ENCODE measurements at places on chromosomes 2 and 18.

DNA sequence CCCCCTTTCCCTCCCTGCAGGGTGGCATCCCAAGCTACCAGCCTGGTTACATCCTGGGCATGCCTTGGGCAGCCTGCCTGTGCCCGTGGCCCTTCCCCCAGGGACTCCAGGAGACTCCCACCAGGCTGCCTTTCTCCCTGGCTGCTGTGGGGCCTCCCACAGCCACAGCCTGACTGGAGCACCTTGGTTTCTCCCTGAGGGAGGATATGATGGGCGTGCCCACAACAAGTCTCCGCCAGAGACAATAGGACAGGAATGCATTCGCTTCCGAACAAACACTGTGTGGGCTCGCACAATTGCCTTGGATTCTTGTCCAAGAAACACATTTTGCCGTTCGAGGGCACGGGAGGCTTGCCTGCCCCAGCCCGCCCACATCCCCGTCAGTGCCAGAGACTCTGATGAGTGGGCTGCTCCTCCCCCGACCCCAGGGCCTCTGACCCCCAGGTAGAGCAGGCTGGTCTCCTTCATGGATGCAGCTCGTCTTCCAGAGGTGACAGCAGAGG, 102.1 kb downstream of the SMAD7 start:
- no peak for DNase-seq

DNA sequence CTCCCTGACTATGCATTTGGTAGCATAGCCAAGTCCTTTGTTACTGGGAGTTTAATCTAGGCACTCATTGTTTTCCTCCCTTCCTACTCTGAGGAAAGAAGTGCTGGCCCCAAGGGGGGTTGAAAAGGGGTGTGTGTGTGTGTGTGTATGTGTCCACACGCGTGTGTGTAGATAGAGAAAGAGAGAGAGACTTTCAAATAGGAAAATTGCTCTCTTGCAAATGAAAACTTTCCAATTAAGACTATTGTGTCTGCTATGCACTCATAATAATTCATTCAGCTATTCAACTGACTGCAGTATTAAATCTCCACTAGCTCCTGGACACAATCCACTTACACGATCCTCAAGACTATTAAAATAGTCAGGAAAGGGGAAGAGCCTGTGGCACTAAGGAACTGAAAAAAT, 92.9 kb upstream of the CSRNP3 start:
- no peak for DNase-seq

- DNase-seq, result no peak
Observed at GRCh38 chr2:12196495-12196894, 450.1 kb downstream of the LPIN1 start.

- DNase-seq, result no peak
Observed at GRCh38 chr2:233210843-233211547, 40.5 kb upstream of the ATG16L1 start.

- no peak for DNase-seq
Observed at GRCh38 chr2:61762292-61762691, 91.6 kb downstream of the FAM161A start.

- no peak for DNase-seq
Observed at GRCh38 chr2:125397535-125398251, 1258.3 kb upstream of the GYPC start.

DNA sequence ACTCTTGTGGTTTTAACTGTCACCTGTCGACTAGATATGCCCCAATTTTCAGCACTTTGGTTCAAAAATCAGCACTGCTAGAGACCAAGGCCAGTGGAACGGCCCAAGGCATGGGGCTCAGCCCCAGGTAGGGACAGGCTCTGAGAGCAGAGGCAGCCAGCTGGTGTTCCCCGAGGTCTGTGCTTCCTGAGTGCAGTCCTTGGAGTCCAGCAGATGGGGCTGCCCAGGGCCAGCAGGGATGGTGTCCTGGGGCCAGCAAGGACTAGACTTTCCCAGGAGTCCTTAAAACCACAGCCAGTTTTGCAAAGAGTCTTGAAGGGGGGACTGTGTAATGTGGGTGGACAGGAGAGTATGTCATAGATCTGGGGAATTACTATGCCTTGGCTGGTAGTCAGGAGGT, 56.3 kb downstream of the POMC start:
- no peak for DNase-seq

GRCh38 chr2:180169474-180169873, 162.4 kb upstream of the CWC22 start:
- no peak for DNase-seq

DNA sequence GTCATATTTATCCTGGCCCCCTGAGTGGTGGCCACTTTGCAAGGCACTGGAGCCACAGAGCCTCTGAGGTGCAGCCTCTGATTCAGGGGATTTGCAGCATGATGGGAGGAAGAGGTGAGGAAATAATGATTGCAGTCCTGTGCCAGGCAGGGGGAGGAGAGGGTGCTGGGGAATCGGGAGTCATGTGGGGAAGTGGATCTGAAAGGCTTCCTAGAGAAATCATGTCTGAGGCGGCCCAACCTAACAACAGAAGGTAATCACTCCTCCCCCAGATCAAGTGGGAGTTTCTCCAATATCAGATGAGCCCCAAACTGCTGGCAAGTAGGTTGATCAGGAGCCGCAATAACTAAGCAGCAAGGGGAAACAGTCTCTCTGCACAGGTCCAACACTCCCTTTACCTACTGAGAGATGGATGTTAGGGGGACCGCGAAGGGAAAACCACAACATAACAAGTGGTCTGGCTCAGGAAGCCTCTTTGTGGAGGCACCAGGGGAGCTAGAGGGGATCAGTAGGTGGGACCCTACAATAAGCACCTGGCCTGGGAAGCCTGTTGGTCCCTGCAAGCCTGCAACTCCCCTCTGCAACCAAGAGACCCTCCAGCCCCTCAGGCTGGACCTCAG, 71.8 kb upstream of the NPAS2 start:
- DNase-seq, result no peak

- DNase-seq, result no peak
Observed at GRCh38 chr2:129710670-129711495, 268.6 kb upstream of the RAB6C start.

DNA sequence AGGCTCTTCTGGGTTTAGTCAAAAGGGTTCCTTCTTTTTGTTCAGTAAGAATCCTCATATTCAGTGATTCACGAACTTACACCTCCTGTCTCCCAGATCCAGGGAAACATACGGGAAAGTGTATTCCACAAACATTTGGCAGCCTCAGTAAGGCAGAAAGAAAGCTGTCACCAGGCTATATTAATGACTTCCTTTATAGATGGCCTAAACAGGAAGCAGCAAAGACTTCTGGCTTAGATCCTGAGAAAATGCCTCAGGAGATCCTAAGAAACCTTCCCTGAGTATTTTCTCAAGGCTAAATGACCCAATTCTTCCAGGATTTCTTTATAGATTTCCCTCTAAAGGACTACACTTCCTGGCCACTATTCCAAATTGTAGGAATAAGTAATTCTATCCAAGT, 1995.5 kb upstream of the CELF4 start:
- DNase-seq, result no peak

DNA sequence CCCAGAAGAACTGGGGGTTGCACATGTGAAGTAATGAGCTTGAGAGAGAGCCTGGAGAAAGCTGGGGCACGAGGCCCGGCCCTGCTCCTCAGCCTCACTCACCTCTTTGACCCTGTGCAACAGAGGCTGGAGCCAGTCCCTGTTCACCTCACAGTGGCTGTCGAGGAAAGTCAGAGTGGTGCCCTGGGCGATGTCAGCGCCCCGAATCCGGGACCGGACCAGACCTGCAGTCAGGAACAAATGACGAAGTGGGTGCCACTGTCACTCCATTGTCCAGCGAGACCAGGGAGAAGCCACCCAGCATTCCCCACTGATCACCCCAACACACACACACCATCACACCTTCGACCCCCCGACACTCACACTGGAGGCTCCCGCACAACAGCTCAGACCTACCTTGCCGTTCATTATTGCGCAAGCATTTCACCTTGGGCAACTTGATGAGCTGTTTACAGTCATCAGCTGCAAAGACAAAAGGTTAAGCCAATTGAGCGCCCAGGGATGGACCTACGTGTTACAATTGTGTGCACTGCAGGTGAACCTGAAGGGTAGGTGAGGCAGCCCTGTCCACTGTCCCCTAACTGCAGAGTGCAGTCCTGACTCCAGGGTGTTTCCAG, 148.4 kb upstream of the CAPN13 start:
- DNase-seq, result no peak

- no peak for DNase-seq
Observed at GRCh38 chr18:78751664-78752063, 228.0 kb upstream of the SALL3 start.

GRCh38 chr2:209382775-209383174, 41.1 kb upstream of the MAP2 start:
- no peak for DNase-seq

DNA sequence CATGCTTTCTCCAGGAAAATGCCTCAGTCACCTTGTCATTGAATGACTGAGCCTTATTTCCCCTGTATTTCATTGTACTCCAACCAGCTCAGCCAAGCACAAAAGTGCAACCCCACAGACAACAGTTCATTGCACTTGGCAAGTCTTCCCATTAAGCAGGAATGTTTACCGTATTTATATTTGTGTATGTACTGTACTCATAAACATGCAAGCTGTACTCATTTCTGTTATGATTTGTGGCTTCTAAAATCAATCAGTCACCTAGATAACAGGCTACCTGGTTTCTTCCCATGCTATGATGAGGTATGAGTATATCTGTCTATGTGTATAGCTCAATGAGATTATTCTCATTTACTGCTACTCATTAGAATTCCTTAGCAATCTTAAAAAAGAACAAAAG, 505.5 kb upstream of the FAM98A start:
- DNase-seq, result no peak

DNA sequence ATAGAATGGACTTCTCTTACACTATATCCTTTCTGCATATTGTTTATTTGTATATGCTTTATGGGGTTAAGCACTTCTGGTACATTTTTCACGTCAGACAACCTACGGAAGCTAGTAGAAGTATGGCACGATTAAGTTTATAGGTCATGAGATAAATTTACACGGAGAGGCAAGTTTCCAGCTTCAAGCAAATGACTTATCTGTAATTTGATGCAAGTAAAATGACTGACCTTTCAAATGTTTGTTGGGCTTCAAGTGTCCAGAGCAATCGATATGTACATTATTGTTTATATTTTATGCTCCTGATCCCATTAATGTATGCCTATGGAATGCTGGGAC, 97.5 kb upstream of the EFEMP1 start:
- no peak for DNase-seq

GRCh38 chr2:43408407-43409160, 182.2 kb upstream of the ZFP36L2 start:
- no peak for DNase-seq

GRCh38 chr2:173451941-173452340, 97.3 kb downstream of the CDCA7 start:
- no peak for DNase-seq

GRCh38 chr2:152655880-152656279, 61.4 kb downstream of the PRPF40A start:
- DNase-seq, result no peak

DNA sequence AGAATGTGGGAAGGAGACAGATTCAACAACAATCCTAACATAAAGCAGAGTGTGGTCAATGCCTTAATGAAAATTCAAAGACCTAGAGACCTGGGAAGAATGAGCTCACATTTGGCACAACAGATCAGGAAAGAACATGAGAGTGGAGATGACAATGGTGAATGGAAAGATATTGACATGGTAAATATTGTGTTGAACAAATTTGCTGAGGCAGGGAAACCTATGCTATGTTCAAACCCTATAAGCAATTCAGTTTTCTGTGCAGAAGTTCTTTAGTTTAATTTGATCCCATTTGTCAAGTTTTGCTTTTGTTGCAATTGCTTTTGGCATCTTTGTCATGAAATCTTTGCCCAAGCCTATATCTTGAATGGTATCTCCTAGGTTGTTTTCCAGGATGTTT, 199.4 kb upstream of the LRRTM4 start:
- DNase-seq, result no peak

DNA sequence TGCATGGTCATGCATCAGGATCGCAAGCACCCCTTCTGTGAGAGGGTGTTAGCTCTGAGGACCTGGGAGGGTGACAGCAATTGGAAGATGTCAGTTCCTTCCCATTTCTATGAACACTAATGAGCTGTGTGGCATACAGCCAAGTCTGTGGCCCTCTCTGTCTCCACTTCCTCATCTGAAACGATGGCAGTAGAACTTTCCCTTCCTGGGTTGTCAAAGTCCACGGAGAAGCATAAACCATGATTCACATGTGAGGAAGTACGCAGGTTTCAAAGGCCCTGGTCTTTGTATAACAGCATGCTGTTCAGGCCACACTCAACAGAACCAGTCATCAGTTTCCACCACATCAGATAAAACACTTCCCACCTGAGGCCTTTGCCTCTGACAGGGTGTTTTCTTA, 167.4 kb upstream of the RAB6C start:
- no peak for DNase-seq

DNA sequence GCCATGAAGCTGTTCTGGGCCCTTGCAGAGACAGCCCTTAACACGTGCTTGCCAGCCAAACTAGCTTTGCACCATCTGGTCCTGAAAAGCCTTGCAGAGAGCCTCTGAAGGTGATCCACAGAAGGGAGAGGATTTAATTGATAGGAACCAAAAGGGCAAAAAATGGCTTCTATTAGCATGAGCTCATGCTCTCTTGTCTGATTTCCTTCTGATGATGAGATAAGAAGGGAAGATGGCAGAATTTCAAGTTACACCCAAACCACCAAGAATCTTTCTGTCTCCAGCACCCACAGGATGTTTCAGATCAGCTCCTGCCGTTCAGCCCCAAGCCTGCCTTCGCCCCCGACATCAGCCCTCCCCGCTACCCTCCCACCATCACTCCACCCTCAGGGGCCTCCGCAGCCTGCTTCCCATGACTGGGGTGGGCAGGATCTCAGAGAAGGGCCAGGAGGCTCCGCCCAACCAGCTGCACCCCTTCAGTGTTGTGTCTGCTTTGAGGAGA, 23.4 kb upstream of the GLI2 start:
- no peak for DNase-seq

DNA sequence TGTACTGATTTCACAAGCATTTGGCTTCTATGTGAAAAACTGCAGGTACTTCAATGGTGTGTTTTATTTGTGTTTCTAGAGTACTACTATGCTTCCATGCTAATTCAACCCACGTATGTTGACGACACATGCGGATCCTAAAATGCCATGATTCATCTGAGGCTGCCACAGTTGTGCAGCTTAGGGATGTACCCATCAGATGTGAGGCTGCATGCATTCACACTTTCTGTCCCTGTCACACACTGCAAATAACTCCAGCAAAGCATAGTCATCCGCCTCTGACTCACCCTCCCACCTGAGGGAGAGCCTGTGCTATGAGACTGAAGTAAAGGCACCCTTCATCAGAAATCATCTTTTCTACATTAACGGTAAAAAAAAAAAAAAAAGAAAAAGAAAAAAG, 22.1 kb upstream of the SERTAD2 start:
- DNase-seq, result no peak

- DNase-seq, result no peak
Observed at GRCh38 chr2:1606046-1606400, 138.3 kb downstream of the PXDN start.

DNA sequence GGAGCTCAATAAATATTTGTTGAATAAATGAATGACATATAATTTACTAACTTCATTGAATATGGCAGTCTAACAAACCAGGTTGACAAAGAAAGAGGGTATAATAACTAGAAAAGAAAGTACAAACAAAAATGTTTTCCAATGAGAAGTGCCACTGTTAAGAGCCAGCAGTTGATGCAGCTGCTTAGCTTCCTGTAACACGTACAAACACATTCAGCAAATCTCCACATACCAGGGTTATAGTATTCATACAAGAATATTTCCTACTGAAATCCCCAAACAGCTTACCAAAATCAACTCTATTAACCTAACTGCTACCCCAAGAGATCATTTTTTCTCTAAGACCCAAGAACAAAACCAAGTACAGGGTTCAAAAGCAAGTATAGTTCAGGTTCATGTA, 77.7 kb downstream of the THADA start:
- DNase-seq, result no peak
